ENCODE measurements at places on chromosomes 3 and 15.

DNA sequence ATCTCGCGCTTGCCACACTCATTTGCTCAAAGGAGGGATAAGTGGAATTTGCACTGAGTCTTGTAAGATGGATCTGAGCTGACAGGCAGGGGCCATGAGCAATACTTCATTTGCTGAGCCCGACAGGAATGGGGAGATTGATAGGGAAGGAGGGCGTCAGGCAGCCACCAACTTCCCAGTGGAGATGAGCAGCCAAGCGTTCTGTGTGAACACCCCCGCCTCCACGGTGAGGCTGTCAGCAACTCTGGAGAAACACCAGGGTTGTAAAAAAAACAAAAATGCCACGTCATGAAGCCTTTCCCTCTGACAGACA, 36.8 kb downstream of the TLE3 start:
- DNase-seq = no peak

DNA sequence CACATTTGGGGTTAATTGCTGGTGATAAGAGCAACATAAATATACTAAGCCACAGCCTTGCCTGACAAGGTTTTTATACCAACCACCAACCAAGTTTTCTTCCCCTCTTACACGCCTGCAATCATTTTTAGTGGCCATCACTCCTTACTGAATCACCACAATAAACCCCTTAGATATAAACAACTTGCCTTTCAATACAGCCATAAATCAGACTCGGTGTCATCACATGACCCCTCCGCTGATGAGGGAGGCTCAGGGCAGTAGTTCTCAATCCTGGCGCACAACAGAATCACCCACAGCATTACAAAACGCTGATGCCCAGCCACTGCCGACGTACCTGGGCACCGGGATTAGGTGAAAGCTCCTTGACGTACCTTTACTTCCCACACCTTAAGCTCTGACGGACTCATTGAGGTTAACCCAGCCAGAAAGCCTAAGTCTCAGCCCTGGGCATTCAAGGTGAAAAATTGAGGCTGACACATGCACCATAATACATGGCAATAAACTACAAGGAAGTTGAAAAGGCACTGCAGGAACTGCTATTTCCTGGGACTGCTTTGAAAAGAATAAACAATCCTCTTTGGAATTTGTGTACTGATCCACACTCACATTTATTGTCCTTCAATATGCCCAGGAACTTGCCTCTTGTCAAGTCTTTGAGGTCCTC, 17.1 kb downstream of the ADCY5 start:
- DNase-seq = no peak

DNA sequence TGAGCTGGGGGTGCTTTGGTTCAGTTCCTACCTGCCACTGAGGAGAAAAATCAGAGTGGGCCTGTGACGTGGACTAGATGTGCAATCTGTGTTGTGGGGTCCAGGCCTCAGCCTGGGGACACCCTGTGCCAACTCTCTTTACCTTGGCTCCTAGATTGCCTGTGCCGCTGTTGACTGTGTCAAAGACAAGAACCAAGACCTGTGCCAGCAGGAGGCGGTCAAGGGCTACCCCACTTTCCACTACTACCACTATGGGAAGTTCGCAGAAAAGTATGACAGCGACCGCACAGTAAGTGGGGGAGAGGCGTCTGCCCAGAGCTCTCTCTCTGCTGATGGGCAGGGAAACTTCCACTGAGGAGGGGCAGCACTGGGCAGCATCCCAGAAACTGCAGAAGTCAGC, 40.6 kb upstream of the SEC22A start:
- no peak for DNase-seq

GRCh38 chr3:10394491-10395025, 73.6 kb upstream of the SEC13 start:
- no peak for DNase-seq

GRCh38 chr15:47288794-47289193, 428.5 kb upstream of the SEMA6D start:
- no peak for DNase-seq

DNA sequence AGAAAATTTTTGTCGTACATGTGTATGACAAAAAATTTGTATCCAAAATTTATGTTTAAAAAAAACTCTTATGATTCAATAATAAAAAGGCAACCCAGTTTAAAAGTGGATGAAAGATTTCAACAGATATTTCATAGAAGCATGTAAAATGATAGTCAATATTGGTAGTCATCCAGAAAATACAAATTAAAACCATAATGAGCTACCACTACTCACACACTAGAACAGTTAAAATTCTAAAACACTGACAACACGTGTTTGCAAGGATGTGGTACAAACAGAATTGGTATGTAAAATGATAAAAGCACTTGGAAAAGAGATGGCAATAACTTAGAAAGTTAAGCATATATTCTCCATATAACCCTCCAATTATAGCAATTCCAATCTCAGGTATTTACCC, 303.0 kb upstream of the NR2F2 start:
- DNase-seq = no peak

GRCh38 chr3:32733631-32734229, 48.7 kb downstream of the CNOT10 start:
- no peak for DNase-seq

DNA sequence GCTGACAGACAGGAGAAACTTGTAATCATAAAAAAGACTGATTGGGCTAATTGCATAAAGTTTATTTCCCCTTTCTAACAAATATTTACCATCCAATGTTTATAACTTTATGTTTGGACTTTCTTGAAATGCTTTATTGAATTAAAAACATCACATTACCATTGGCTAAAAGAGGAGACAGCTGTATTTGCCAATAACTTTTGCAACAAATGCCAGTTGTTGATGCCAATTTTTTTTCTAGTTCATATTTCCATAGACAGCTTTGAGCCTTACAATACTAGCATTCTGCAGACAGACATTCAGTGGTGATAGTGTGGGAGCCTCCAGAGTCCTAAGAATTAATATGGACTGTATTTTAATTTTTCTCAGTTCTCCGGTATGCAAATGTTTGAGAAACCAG, 198.4 kb downstream of the ADAMTS17 start:
- no peak for DNase-seq

DNA sequence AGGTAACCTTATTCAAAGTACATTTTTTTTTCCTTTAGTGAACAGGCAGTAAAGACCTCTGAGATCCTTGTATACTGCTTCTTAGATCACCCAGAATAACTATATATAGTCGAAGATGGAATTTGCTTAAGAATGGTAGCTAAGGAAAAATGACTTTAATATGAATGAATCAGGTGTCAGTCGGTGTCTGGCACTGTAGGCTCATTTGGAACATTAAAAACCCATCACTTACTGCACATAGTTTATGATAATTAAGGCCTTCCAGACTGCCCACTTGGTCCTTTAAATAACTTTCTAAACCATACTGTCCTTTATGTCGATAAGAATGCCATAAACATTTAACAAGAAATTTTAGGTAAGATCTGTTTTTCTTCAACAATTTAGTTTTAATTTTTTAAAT, 981.8 kb downstream of the ROBO2 start:
- no peak for DNase-seq
